ENCODE measurements at places on chromosomes 12 and 14.

DNA sequence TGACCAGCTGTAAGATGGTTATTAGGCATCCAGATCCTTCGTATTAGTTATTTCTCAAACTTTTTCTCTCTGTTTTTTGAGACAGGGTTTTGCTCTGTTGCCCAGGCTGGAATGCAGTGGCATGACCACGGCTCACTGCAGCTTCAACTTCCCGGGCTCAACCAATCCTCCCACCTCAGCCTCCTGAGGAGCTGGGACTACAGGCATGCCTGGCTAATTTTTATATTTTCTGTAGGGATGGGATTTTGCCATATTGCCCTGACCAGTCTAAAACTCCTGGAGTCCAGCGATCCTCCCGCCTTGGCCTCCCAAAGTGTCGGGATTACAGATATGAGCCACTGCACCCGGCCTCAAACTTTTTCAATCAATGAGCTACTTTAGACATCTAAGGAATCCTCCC is 33.1 kb downstream of the FZD10 start:
- no peak for DNase-seq

GRCh38 chr12:99911081-99911480 is 73.7 kb downstream of the ANKS1B start:
- DNase-seq, result no peak

GRCh38 chr12:67662910-67663538 is 14.5 kb downstream of the DYRK2 start:
- no peak for DNase-seq

GRCh38 chr14:65824285-65824977 is 411.9 kb downstream of the FUT8 start:
- DNase-seq, result peak; percentile 55

- no peak for DNase-seq
Observed at GRCh38 chr14:30966415-30967363, 58.8 kb upstream of the AP4S1 start.

GRCh38 chr14:97273540-97273939 is 476.4 kb downstream of the VRK1 start:
- DNase-seq, result no peak

DNA sequence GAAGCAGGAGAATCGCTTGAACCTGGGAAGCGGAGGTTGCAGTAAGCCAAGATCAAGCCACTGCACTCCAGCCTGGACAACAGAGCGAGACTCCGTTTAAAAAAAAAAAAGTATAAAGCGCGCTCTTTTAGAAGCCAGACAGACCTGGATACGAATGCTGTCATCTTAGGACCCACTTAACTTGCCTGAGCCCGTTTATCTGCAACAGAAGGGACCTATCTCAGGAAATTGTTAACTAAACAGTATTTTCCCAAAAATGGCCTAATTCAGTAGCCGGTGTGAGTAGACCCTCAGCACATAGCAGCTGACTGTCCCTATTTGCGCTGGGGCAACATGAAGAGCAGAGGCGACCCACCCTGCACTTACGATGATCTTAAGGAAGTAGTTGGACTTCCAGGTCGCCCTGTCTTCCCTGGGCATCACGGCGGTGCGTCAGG is 529 bp downstream of the RPLP0 start:
- no peak for DNase-seq

DNA sequence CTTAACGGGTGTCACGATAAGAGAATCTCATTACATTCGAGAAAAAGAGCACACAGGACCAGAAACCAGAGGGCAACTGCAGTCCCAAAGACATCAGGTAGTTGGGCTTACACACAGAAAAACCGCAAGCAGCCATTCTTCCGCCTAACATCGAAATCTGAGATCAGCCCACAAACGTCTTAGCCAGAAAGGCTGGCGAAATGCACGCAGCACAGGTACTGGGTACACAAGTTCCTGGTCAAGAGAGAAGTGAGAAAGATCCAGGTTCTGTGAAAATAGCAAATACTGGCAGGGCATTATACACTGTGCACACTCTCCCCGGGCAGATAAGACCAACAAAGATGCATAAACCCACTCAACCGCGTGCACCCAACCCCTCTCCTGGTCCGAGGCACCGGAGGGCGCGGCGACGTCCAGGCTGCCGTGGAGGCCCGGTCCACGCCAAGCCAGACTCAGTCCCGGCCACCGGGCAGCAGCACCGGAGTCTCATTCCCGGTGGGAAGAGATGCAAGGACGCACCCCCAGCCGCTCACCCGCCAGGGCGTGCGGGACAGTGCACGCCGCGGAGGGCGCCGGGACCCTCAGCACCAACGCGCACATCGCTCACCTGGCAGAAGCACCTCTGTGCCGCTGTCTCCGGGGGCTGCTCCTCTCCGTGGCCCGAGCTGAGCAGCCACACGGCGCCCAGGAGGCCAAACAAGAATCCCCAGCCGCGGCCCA is 437 bp downstream of the ERO1A start:
- peak; percentile 53 for DNase-seq

DNA sequence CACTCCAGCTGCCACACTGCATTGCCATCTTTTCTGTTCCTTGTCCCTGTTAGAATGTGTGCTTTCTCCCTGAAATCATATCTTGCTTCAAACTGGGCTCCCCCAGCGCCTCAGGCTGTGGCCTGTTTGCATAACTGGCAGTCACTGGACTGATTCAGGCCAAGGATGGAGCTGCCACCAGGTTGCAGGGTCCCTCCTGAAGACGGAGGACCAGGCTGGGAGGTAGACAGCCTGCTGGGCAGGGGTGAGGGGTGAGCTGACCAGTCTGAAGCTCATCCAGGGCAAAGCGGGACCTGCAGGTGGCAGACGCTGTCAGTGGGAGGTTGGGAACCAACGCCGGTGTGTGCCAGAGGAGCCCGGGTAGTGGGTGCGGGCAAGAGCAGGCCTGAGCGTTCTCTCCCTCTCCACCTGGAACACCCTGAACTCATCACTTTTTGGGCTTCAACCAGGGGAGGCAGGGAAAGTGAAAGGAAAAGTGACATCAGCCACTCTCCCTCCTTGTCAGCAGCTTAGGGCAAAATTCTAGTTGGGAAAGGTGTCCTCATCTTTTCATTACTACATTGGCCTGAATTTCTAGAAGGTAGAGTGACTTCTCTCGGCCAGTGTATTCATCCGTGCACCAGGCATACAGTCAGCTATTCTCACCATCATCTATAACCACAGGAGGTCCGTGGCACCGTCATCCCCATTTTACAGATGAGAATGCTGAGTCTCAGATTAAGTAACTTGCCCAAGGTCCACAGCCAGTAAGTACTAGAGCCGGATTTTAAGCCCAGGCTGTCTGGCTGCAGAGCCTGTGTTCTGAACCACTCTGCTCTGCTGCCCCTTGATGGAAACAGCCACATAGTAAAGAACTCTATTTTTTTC is 219.1 kb downstream of the SLC41A2 start:
- no peak for DNase-seq

- DNase-seq, result no peak
Observed at GRCh38 chr14:61477712-61478462, 156.5 kb downstream of the PRKCH start.

- DNase-seq, result no peak
Observed at GRCh38 chr12:81530352-81530751, 228.8 kb downstream of the PPFIA2 start.

GRCh38 chr12:118237908-118238307 is 102.0 kb downstream of the PEBP1 start:
- DNase-seq, result no peak

GRCh38 chr12:131852551-131853299 is 24.5 kb downstream of the MMP17 start:
- DNase-seq, result no peak

DNA sequence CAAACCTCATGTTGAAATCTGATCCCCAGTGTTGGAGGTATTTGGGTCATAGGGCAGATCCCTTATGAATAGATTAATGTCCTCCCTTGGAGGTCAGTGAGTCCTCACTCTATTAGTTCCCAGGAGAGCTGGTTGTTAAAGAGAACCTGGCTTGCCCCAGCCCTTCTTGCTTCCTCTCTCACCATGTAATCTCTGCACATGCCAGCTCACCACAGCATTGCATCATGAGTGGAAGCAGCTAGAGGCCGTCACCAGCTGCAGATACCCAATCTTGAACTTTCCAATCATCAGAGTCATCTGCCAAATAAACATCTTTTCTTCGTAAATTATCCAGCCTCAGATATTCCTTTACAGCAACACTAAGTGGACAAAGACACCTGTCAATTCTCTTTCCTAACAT is 161.8 kb upstream of the IGF1 start:
- no peak for DNase-seq

DNA sequence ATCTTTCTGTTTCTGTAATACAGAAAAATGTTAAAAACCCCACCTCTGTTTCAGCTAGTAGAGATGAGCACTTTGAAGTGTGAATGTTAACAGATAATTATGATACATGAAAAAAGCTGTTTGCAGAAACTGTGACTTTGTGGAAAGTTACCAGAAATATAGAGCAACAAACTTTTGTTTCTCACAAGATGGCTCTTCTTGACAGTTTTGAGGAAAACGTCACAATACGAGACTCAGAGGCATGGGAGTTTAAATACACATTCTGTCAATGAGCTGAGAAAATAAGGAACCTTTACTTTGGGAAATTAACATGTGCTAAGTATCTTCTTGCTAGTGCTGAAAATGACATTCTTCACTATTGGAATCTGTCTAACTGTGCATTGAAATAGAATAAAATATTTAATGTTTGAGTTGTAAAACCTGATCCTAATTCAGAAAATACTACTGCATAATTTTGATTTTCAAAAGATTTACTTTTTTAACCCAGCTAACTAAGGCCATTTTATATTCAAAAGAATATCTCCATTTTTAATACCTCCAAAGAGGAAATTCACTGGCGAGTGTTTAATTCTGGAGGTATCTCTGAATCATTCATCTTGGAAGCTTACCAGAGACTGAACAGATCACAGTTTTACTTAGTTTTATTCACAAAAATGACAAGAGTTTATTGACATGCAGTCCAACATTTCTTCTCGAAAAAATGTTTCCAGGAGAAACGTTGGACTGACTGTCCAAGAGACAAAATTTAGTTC is 308.9 kb upstream of the LRFN5 start:
- DNase-seq, result no peak

DNA sequence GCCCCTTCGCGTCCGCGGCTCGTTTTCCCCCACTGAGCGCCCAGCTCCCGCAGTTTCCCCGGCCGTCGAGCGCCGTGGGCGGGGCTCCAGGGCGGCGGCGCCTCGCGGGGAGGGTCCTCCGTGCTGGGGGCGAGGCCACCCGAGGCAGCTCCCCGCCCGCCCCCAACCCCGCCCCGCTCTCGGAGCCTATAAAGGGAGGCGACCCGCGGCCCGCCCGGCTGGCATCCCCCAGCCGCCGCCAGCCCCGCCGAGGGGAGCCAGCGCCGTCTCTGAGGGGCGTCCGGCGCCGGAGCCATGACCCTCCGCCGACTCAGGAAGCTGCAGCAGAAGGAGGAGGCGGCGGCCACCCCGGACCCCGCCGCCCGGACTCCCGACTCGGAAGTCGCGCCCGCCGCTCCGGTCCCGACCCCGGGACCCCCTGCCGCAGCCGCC is at the start of gene TAMALIN:
Gene TAMALIN, plus strand, starts transcription at position 221 of the 432 bp plus-strand sequence. Its CDS starts 74 bp downstream, at position 295.
- peak; percentile 83 for DNase-seq

DNA sequence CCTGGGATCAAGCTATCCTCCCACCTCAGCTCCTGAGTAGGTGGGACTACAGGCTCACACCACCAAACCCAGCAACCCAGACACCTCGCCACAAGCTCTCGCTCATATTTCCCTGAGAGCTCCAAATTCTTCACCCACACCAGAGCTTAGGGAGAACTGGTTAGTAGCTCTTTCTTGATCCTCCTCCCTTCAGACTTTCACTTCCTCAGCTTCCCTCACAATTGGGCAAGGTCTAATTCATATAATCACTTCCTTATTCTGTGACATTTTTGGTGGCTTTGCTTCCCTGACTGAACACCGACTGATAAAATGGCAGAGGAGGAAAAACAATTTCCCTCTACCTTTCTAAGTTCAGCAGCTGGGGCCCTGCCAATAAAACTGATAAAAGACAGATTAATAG is 88.5 kb downstream of the GXYLT1 start:
- no peak for DNase-seq

GRCh38 chr12:12983420-12984035 is 16.5 kb downstream of the HEBP1 start:
- no peak for DNase-seq

DNA sequence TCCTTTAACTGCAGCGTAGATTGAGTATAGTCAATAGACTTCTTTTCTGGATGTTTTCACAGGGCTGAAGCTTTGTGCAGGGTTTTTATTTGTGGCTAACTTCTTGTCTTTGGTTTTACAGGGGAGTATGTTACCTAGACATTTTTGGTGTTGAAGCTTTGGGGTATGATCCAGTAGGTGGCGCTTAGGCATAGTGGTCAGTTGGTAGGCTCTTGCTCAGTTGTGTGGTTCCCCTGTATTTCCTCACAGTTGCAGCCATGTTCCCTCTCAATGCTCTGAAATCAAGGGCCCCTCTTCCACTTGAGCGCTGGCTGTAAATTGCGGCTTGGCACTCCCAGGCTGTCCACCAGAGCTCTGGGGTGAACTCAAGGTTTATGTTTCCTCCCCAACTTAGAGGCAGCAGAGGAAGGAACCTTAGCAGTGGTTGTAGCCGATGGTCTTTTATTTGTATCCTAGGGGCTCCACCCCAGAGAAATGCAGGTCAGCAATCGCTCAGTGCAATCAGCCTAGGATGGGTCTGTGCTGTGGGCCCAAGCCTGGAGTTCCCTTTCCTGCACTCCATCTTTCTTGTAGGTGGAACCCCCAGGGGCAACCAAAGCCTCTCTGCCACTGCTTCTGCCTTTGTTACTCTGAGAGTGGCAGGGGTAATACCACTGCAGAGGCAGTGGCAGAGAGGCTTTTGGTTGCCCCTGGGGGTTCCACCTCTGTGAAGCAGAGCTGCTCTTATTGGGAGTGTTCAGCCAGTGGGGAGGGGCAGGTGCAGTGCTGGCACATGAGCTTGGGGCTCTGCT is 55.1 kb downstream of the CMAS start:
- peak; percentile 26 for DNase-seq

DNA sequence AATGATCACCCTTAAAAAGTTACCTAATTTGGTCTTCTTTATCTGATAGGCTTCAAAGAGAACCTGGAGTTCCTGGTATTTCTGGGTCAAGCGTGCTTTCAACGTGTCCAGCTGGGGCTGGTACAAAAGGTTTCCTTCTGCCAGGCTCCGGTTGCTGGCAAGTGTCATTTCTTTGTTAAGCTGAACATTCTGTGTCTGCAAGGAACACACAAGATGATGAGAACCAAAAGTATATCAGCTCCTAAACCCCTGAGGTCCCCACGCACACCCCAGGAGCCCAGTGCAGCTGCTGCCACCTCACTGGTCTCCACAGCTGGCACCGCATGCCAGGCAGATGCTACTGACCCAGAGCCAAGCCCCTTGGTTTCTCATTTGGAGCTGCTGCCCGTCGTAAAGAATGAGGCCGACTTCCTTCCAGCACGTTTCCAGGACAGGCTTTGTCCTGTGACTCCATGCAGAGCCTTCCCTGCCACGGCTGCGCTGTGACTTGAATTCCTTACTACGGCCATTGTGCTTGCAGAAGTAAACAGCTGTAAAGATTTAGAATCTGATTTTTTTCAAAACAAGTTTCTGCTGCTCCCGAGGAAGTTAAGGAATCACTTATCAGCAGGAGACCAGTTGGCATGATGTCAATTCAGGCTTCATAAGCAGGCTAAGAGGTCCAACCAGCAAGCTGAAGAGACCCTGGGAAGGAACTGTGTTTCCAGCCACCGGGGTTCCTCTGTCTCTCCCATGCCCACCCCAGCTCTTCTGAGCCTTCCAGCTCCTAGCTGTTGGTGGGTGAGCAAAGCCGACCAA is 24.9 kb downstream of the VPS37B start:
- DNase-seq, result peak; percentile 8

GRCh38 chr14:50344116-50344775 is 32.1 kb downstream of the DMAC2L start:
- peak; percentile 75 for DNase-seq

All from activated naive CD4-positive, alpha-beta T cell treated with anti-CD3 and anti-CD28 coated beads, Interleukin-2, amount 50 U/mL, for 16 hours (primary cell).